ENCODE measurements at places on chromosomes 16 and 17.

DNA sequence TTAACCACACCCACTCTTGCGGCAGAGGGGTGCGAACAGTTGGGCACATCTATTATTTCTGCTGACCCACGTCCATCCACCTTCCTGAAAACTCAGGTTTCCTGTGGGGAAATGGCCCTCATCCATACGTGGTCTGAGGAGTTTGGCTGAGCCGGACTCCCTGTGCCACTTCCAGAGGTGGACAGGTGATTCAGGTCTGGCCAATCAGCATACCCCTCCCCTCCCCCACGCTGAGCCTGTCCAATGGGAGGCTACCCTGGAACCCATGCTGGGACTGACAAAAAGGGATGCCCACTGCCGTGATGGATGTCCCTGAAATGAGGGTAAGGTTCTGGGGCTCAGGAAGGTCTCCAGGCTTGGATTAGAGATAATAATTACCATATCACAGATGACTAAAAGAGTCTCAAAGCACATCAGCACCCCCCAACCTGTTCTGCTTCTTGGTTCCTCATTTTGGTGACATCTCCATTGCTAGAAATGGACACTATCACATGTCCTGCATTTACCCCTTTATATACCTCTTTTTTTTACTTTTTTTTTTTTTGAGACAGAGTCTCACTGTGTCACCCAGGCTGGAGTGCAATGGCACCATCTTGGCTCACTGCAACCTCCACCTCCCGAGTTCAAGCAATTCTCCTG, 5.3 kb upstream of the MAPK7 start:
- no peak for DNase-seq

GRCh38 chr17:82055023-82055964, 3.6 kb downstream of the GPS1 start:
- no peak for DNase-seq

DNA sequence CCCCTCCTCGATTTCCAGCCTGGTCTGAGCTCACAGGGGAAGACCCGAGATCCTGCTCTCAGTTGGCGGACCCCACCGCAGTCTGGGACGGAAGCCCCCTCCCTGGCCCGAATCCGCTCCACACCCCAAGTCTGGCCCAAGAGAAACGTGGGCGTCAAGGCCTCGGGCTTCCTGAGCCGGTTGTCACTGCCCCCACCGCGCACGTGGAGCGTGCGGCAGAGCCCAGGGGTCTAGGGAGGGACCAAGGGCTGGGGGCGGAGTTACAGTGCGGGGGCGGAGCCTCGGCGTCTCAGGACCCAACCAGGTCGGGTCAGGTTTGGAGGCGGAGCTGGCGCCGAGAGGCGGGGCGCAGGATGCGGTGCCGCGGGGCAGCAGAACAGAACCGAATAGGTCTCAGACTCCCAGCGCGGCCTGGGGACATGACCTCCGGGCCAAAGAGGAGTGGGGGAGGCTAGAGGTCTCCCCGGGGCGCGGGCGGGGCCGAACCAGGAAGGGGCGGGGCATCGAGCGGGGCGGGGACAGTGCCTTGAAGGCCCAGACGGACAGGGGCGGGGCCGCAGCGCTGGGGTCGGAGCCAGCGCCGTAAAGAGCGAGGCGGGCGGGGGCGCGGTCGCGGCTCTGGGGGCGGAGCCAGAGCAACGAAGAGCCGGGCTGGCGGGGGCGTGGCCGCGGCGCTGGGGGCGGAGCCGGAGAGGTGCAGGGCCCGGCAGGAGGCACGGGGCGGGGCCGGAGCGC, 431 bp upstream of the ZFPM1 start:
- peak; percentile 22 for DNase-seq

DNA sequence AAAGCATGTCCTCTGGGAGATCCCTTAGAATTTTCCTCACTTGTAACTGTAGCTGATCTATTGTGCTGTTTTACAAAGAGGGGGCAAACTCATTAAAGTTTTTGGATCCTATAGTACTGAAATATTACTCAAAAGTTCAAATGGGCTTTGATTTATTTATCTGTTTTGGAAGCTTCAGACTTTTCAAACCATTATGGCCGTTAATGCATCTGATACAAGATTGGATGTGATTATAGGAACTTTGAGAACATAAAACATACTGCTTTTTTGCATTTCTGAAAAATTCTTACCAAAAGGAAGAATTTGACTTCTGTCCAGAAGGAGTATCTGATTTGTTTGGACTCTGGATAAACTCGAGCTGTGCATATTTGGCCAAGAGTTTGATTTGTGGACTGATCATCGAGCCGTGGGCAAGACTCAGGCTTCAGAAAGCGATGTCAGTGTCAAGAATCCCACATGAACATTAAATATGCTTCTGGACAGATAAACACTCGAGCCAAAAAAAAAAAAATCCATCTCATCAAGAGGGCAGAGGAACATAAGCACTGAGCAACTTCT, 8.2 kb upstream of the MARCHF10 start:
- no peak for DNase-seq

GRCh38 chr16:27625050-27625697, 75.2 kb downstream of the KATNIP start:
- DNase-seq = no peak

DNA sequence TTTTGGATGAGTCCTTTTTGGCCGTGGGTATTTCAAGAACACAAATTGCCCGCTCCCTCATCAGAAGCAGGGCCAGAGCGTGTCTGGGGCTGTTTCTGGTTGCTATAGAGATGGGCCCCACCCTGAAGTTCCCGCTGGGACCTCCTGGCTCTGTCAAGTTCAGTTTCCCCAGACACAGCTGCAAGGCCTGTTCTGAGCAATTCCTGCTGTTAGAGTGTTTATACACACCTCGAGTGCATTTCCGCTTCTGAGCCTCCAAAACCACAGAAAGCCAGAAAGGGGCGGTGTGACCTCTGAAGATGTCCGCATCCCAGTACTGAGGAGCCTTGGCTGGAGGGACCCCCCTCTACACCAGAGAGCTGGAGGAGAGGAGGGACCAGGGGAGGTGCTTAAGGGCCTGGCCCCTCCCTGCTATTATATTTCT, 9.3 kb upstream of the WBP2 start:
- no peak for DNase-seq

DNA sequence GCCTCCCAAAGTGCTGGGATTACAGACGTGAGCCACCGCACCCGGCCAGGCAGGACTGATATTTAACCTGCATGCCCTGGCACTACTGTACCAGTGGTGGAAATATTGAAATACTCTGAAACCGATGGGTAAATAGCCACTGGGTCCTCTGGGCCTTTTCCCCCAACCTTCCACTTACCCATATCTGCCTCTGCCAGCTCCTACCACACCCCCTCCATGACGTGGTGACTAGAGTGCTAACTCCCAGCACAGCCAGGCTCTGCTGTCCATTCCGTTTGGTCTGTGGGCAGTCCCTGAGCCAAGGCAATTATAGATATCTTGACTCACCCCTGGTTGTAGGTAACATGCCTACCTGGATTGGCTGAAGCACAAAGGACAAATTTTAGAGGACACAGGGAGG, 187.8 kb downstream of the PRKCB start:
- DNase-seq = no peak

GRCh38 chr16:48971571-48972077, 310.0 kb downstream of the CBLN1 start:
- DNase-seq = no peak

GRCh38 chr17:67133161-67133560, 88.8 kb downstream of the CACNG1 start:
- no peak for DNase-seq

DNA sequence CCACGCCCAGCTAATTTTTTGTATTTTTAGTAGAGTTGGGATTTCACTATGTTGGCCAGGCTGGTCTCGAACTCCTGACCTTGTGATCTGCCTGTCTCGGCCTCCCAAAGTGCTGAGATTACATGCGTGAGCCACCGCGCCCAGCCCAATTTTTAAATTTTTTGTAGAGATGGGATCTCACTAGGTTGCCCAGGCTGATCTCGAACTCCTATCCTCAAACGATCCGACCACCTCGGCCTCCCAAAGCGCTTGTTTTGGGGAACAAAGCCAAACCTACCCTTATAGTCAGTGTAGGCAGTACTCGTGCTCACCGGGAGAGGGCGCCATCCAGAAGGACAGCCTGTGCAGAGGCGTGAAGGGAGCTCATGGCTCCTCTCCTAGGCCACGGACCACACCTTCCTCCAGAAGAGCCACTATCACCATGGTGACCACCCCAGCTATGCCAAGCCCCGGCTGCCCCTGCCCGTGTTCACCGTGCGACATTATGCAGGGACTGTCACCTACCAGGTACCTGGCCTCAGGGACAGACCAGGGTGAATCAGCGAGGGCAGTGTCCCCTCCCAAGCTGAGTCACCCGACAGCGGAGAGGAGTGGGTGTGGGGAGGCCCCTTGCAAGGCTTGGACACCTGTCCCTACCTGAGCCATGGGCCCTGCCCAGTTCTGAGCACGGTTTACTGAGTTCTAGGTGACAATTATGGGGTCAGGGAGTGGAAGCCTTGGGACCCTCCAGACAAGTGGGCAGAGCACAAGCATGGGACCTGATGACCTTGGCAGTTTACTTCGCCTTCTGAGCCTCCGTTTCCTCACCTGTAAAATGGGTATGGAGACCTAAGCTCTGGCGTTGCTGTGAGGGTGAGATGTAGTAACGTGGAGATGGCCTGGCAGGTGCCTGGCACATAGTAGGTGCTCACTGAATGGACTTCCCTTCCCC, 13.7 kb downstream of the MYO15B start:
- DNase-seq = no peak

DNA sequence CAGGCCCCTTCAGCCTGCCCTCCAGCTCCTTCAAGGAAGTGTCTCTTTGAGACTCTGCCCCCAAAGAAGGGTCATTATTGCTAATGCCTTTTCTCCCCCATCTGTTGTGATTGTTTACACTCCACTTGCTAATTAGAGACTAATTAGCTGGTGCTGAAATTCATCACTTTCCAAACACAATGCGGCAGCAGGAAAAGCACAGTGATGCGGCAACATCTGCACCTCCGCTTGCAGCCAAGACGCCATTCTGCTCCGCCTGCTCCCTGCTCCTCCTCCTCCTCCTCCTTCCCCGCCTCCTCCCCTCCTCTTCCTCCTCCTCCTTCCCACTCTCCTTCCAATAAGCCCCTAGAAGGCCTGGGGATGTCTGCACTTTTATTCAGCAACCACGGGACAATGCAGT, 110.5 kb downstream of the SDK2 start:
- DNase-seq = no peak

DNA sequence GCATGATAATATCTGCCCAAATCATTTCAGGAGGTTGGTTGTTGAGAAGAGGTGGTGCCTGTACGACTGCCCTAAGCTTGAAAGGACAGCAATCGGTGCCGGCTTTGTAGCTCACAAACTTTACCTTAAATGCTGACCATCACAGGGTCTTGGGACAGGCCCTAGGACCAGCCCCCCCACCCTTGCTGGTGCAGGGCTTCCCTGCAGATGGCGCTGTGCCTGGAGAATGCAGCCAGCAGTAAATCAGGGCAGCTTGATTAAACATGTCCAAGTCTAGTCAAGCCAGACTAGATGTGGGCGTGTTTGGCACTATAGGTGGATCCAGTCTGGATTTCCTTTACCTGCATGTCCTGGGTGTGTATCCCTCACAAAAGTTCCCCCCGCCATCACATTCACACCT, 135.5 kb upstream of the CRHR1 start:
- DNase-seq = no peak

DNA sequence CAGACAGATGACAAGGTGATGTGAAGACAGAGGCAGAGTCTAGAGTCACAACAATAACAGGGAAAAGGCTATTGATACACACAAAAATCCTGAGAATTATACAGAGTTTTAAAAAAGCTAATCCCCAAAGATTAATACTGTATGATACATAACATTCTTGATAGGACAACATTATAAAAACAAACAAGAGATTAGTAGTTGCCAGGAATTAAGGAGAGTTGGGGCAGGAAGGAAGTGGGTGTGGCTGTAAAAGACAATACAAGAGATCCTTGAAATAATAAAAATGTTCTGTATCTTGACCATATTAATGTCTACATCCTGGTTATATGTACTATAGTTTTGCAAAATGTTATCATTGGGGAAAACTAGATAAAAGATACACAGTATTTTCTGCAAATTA, 309.5 kb upstream of the PMFBP1 start:
- no peak for DNase-seq

DNA sequence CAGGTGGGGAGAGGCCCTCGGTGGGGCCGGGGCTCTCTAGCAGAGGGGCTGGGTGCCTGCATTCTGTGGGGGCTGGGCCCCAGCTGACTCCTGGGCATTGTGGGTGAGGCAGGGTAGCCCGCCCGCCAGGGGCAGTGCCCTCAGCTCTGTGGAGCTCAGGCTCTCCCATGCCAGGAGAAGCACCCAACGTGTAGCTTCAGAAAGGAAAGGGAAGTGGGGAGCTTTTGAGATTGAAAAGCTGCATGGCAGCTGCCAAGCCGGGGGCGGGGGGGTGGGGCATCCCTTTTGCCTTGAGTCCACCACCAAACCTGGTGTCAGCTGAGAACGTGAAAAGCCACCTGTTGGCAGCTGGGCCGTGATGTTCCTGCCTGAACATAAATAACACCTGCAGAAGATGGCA, 192.1 kb upstream of the CIBAR2 start:
- DNase-seq = no peak

- DNase-seq = no peak
These were observed 189.7 kb upstream of the ZFHX3 start for GRCh38 chr16:73237601-73238000.

DNA sequence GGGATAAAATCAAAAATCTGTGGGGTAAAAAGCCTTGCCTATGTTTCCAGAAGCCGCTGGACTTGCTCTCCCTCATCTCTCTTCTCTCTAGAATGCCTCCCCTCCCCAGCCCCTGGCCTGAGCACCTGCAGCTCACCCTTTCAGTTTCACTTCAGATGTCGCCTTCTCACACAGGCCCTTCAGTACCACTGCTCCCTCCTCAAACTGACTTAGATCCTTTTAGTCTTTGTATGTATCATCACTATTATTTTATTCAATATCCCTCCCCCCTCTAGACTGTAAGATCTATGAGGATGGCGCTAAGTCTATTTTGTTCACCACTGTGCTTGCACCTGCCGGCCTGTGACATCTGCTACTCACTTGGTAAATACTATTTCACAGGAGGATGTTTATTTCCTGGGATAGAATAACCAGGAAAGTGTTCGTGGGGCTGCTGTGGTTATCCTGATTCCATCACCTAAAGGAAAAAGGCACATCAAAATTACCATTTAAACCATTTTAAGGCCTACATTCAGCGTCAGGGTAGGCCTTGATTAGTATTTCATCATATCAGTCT, 122.3 kb downstream of the MRTFB start:
- DNase-seq = no peak

GRCh38 chr16:77849646-77850258, 61.4 kb downstream of the VAT1L start:
- DNase-seq = no peak

DNA sequence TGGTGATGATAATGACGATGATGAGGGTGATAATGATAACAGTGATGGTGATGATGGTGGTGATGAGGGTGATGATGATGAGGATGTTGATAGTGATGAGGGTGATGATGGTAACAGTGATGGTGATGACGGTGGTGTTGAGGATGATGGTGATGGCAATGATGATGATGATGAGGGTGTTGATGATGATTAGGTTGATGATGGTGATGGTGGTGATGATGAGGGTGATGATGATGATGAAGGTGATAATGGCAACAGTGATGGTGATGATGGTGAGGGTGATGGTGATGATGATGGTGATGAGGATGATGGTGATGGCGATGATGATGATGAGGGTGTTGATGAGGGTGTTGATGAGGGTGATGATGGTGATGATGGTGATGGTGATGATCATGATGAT, 93.8 kb upstream of the ZNF469 start:
- DNase-seq = no peak

All from NCI-H187 treated with DMSO at 0.1 percent for 48 hours (cell line).